ENCODE measurements at places on chromosomes 6 and 20.

DNA sequence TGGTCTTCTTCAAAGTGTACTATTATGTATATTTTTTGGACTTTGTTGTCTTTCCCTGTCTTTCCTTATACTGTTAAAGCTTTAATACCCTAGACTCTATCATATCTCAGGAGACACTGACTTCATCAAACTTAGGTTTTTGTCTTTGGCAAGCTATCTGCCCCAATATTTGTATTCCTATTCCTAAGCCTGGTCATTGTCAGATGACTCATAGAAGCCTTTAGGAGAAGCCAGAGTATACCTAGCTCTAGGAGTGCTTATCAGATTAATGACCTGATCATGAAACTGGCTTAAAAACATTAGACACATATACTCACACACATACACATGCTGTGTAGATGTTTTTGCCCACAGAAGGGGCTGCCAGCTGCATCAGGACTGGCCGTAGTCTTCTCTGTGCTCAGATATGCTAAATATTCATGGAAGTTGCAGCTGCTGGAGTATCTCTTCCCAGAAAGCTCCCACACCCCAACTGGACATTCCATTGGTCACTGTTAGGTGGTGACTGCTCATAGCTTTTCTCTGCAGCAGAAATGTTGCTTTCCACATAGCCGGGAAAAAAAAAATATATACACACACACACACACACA is 102.0 kb downstream of the ANKS1A start:
- DNase-seq, result no peak

GRCh38 chr6:149045404-149045803 is 272.1 kb upstream of the TAB2 start:
- no peak for DNase-seq

GRCh38 chr6:133350928-133351327 is 109.8 kb downstream of the EYA4 start:
- no peak for DNase-seq

DNA sequence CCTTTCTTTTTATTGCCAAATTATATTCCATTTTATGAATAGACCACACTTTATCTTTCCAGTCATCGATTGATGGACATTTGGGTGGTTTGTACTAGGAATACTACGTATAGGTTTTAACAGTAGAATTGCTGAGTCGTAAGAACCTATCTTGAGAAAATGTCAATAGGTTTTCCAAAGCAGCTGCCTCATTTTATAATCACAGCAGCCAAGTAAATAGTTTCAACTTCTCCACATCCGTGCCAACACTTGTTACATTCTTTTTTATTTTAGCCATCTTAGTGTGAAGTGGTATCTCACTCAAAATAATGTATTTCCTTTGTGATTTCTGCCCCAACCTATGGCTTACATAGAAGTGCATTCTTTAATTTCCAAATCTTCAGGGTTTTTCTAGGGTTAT is 479.2 kb downstream of the CDH26 start:
- DNase-seq, result no peak

DNA sequence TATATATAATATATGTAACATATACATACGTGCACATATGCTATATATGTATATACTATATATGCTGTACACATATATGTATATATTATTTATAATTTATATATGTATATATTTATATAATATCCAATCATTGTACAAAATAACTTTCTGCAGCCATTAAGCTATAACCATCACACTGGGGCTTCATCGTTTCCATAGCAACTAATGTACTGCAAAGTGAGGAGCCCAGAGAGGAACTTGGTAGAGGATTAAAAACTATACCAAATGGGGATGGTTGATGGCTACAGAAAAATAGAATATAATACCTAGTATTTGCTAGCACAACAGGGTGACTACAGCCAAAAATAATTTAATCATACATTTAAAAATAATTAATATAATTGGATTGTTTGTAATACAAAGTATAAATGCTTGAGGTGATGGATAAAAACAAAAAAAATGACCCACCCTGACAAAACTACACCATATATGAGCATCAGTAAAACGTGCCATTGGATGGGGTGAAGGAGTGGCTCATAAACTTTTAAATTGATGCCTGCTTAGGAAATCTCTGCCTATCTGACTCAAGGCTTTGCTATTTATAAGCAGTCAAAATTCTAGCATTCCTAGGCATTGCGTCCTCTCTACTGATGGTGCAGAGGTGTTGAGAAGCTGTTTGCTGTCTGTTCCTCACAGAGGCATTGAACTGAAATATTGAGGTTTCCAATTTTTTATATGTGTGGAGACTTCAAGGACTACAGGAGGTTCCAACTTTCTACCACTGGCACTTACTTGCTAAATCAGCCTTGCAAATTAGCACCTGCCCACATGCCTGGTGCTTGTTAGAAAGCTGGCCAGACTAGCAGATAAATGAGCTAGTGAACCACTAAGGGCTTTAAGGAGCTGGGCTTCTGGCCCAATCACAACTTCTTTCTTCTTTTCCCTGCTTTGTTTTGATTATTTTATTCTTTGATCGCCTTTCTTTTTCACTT is 190.1 kb downstream of the SCP2D1 start:
- no peak for DNase-seq

DNA sequence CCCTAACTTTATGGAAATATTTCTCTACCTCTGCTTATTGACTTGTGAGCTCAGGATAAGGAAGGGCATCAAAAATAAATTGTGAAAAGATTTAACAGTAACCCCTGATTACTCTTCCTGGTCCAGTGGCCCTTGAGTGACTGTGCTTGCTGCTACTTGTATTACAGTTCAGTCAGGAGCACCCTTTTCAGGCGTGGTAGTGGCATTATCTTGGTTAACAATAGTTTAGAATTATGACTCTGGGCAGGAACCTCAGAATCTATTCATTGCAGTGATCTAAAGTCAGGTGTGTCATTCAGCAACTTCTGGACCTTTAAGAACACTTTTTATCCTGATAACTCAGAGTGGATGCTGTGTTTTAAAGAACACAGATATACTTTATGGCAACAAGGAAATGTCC is 43.4 kb downstream of the FAM135A start:
- DNase-seq, result no peak
